ENCODE measurements at places on chromosomes 16 and 17.

- no peak for DNase-seq
Measured at GRCh38 chr16:24255456-24256371, at the start of gene CACNG3. Gene CACNG3 (plus strand): TSS chr16:24256335. CDS start chr16:24256755, 420 bp downstream.

GRCh38 chr17:7219812-7220592, at the start of the genes ACADVL and DLG4:
Gene ACADVL (plus strand): TSS chr17:7219938. CDS start chr17:7219985, 47 bp downstream.
Gene DLG4 (minus strand): TSS chr17:7219836.
- peak; percentile 58 for DNase-seq

DNA sequence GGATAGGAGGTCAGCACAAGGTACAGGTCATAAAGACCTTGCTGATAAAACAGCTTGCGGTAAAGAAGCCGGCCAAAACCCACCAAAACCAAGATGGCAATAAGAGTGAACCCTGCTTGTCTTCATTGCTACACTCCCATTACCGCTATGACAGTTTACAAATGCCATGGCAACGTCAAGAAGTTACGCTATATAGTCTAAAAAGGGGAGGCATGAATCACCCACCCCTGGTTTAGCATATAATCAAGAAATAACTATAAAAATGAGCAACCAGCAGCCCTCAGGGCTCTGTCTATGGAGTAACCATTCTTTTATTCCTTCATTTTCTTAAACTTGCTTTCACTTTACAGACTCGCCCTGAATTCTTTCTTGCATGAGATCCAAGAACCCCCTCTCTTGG, 1.0 kb upstream of the HSBP1 start:
- no peak for DNase-seq

DNA sequence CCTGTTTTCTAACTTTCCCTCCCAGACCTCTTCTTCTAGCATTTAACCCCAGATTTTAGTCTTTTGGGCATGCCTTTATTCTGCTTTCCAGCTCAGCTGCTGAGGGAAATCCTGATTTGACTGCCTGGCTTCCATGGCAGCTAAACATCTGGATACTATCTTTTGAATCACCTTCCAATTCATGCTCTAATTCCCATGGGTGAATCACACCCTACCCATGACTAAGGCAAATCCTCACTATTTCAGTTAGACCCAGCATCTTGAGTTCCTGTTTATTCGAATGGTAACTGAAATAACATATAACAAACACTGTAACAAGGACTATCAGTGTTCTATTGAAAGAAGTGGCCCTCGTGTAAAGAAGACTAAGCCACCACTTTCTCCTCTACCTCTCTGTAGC, 29.8 kb downstream of the CA10 start:
- no peak for DNase-seq

DNA sequence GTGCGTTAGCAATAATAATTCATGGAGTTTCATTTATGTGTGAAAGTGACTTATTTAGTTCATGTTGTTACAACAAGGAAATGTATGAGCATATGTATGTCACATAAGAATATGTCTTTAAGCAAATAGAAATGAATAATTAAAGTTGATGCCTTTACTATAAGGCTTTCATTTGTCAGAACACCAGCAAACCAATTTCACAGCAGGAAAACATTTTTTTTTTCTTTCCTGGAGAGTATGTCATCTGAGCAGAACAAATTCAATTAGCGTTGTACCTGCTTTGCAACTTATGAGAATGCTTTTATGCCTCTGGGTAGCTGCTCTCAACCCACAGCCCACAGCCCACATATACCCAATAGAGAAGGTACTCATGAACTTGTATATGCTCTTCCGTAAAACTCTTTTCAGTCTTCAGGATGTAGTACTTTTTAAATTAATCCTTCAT, 26.3 kb upstream of the APOH start:
- no peak for DNase-seq

DNA sequence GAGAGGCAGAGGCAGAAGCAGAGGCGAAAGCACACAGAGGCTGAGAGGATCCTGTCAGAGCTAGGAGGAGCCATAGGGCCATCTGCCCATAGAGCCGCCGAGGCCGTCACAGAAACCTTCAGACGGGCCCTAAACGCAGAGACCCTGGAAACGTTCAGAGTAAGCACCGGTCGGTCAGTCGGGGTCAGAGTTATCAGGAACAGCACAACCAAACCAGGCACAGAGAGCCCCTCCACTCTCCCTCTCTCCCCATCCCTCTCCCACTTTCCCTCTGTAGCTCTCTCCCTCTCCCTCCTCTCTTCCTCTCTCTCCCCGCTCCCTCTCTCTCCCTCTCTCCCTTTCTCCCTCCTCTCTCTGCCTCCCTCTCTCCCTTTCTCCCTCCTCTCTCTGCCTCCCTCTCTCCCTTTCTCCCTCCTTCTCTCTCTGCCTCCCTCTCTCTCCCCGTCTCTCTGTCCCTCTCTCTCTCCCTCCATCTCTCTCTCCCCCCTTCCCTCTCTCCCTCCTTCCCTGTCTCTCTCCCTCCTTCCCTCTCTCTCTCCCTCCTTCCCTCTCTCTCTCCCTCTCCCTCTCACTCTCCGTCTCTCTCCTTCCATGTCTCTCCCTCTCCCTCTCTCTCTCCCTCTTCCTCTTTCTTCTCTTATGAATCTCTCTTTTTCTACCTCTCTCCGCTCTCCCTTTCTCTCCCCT, 138.9 kb downstream of the C16orf95 start:
- no peak for DNase-seq

- no peak for DNase-seq
Measured at GRCh38 chr17:40482722-40483121, 18.7 kb downstream of the TNS4 start.

GRCh38 chr17:78039581-78039980, 81.1 kb downstream of the TNRC6C start:
- no peak for DNase-seq

- DNase-seq = no peak
Measured at GRCh38 chr17:48155889-48156611, 48.5 kb downstream of the SNX11 start.

GRCh38 chr16:87407511-87408112, 15.5 kb downstream of the MAP1LC3B start:
- DNase-seq = no peak

DNA sequence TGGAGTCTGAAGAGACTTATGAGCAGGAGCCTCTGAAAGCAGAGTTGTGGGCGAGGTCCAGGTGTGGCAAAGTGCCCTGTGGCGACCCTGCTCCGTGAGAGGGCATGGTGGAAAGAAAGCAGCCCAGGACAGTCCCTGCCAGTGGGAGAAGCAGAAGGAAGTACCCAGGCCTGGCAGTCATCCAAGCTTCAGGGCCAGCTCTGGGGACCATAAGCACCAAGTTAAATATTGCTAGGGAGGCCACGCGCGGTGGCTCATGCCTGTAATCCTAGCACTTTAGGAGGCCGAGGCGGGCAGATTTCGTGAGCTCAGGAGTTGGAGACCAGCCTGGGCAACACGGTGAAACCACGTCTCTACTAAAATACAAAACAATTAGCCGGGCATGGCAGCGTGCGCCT, 4.9 kb upstream of the ASGR1 start:
- no peak for DNase-seq

- no peak for DNase-seq
Measured at GRCh38 chr16:26727848-26728247, 338.9 kb upstream of the C16orf82 start.

- DNase-seq = no peak
Measured at GRCh38 chr16:85527042-85527766, 85.9 kb upstream of the GSE1 start.

- no peak for DNase-seq
Measured at GRCh38 chr17:38637951-38638350, 32.2 kb upstream of the SRCIN1 start.

GRCh38 chr17:75891022-75891604, 5.6 kb downstream of the TRIM65 start:
- no peak for DNase-seq

- DNase-seq = no peak
Measured at GRCh38 chr17:11969565-11969964, 27.7 kb downstream of the ZNF18 start.

DNA sequence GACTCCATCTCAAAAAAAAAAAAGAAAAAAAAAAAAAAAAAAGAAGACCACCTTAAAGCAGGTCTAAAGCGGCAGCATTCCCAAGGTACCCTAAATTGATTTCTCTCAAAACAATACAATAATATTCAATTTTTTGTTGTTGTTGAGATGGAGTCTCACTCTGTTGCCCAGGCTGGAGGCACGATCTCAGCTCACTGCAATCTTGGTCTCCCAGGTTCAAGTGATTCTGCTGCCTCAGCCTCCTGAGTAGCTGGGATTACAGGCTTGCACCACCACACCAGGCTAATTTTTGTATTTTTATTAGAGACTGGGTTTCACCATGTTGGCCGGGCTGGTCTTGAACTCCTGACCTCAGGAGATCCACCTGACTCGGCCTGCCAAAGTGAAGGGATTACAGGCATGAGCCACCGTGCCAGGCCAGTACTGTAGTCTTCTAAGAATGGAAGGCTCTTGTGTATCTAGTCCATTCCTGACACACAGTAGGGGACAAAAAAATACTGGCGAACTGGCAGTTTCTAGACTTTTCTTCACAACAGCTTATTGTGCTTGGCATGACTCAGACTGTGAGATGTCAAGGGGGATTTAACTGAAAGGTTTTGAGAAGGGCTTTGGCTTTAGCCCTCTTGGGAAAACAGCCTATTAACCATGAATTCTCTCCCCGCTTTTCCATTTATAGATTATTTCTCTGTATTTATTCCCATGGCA, 17.3 kb downstream of the CDR2 start:
- no peak for DNase-seq

GRCh38 chr16:24610416-24610755, 71.0 kb downstream of the RBBP6 start:
- DNase-seq = no peak

DNA sequence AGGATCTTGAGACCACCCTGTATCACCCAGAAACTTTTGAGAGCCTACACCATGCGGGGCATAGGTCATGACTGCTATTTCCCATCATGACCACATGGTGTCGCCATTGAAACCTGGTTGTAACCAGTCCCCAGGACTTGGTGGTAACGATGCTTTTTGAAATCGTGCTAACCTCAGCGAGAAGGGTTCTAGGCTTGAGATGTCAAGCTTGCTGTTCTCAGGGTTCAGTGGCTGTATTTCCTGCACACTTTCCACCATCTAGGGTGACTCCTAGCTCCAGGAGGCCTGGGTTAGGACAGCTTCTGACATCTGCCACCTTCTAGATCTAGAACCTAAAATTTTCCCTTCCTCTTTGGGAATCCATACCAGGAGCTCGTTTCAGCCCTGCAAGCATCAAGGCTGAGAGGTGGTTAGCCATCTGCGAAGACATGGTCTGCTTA, 13.0 kb upstream of the SPNS3 start:
- DNase-seq = no peak

GRCh38 chr16:12881182-12881581, 20.2 kb upstream of the SHISA9 start:
- DNase-seq = no peak

DNA sequence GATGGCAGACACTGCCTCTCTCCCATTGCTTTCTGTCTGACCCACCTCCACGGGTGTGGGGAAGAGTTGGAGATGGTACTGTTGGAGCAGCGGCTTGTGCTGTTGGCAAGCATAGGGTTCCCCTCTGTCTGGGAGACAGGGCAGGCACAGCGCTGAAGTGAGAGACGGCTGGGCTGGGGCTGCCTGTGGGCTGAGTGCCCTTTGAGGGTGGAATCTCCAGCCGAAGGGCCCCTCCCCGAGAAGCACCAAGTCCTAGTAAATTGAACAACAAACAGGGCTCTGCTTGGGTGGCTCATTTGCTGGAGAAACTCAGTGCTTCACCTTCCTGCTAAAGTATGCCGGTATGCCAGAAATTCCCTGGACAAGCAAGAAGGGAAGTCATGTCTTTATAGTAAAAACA, 79.7 kb downstream of the KSR1 start:
- DNase-seq = no peak

GRCh38 chr17:57814421-57814820, 35.4 kb downstream of the MRPS23 start:
- no peak for DNase-seq

GRCh38 chr17:41579484-41580243, 7.0 kb downstream of the KRT14 start:
- no peak for DNase-seq

- DNase-seq = no peak
Measured at GRCh38 chr17:69634844-69635243, 220.3 kb downstream of the MAP2K6 start.
